ENCODE measurements at places on chromosomes 1 and 21. TPM values are rescaled to one million over a fixed set of nuclear protein-coding genes. Genes with fewer than 3 reads are reported as not detected.

DNA sequence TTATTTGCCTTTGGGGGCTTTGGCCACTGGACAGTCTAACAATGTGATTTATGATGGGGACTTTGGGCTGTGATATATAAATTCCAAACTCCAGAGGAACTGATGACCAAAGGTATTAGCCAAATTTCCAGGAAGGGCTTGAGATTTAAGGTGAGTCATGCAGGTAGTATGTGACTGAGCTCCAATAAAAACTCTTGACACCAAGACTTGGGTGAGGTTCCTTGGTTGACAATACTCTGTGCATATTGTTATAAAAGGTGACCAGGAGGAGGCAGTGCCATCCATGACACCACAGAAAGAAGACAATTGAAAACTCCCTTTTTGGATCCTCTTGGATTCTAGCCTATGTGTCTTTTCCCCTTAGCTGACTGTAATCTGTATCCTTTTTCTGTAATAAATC, 392.7 kb upstream of the LRRC7 start:
- no peak for DNase-seq

Gene OR2T33
- total RNA-seq: not detected

Gene USH2A
- total RNA-seq: not detected

- no peak for DNase-seq
Observed at GRCh38 chr1:200368556-200368955, 41.3 kb downstream of the ZNF281 start.

DNA sequence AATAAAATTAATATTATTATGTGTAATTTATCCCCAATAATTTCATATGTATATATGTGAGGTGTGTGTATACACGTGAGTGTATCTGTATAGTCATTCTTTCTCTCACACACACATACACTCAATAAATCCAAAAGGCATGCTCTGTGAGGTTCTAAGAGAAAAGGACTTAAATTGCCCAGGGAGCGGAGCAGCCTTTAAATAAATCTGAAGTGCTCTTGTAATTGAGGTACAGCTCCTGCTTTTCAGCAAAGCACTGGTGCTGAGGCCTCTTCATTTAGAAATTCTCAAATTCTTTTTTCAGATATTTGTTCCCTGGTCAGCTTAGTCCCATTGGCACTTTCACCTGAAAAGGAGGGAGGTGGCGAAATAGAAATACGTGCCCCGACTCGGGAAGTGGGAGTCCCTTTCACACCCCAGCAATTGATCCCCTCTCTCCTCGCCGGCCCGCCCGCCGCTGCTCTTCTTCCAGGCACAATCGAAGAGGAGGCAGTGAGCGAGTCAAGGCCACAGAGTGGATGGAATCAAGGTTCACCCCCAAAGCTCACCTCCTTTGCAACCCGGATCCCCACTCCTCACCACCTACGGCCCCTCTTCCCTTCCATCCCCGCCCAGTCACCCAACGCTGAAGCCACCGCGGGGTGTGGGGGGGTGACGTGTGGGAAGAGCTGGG, 944 bp downstream of the PLPPR5 start:
- no peak for DNase-seq

DNA sequence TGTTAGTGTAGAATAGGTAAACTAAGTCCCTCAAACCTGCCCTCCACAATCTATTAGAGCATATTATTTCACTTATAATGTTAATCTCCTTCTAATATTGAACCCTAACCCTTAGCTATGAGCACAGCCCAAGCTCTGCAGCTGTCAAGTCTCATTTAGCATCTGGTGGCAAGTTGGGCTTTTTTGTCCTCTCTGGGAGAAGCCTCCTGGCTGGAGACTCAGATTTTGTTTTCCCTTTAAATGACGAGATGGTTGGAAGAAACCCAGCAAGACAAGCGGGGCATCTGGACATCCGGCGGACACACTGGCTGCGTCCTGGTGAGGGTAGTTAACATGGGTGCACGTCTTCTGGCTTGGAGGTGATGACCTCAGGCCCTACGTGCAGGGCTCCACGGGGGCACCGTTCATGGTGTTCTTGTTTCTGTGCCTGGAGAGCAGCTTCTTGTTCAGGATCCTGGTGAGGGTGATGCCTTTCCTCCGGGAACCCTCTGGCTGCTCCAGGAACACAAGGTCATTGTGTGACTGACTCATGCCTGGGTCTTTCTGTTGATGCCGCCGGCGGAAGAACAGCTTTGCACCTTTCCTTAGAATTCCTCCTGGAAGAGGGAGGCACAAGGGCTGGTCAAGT, 9.7 kb upstream of the PRDM15 start:
- DNase-seq: no peak

DNA sequence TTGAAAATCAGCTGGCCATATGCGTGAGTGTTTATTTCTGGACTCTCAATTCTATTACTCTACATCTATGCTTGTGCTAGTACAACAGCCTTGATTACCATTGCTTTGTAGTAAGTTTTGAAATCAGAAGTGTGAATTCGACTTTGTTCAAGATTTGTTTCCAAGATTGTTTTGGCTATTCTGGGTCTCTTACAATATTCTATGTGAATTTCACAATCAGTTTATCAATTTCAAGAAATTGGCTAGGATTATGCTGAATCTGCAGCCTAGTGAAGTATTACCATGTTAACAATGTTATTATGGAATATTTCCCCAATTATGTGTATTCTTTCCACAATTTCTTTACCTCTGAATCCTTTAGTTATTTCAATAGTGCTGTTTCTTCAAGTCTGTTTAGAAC, 19.5 kb downstream of the SFPQ start:
- DNase-seq: no peak

- no peak for DNase-seq
Observed at GRCh38 chr1:248406721-248407692, 4.2 kb downstream of the OR2T1 start.

DNA sequence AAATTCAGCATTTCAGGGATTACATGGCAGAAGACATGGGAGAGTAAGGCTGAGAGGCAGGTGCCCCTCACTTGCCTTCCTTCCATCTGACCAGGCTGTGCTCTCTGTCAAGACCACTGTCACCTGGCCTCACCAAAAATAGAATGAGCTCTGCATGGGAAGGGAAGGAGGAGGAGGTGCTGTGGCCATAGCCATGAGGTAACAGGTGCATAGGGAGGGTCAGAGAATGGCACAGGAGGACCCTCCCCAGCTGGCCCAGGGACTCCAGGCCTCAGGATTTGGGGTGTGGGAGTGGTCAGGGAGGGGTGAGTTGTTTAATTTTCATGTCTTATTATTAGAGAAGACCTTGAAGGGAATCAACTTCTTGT, 192.3 kb downstream of the FCRL5 start:
- no peak for DNase-seq

GRCh38 chr21:42337830-42338728, 12.7 kb downstream of the TFF2 start:
- peak; percentile 76 for DNase-seq

- DNase-seq: no peak
Observed at GRCh38 chr1:50697440-50698421, 262.3 kb downstream of the FAF1 start.

DNA sequence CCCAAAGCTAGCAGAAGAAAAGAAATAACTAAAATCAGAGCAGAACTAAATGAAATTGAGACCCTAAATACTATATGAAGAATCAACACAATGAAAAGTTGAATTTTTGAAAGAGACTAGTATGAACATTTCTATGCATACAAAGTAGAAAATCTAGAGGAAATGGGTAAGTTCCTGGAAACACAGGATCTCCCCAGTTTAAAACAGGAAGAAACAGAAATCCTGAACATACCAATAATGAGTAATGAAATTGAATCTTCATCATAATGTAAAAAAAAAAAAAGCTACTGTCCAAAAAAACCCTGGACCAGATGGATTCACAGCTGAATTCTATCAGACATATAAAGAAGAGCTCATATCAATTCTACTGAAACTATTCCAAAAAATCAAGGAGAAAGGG, 233.5 kb downstream of the PLPP3 start:
- DNase-seq: no peak
